Right renal cortex interstitium (tissue), 3 donors: ENCODE measurements at places on chromosomes 5 and 9.

DNA sequence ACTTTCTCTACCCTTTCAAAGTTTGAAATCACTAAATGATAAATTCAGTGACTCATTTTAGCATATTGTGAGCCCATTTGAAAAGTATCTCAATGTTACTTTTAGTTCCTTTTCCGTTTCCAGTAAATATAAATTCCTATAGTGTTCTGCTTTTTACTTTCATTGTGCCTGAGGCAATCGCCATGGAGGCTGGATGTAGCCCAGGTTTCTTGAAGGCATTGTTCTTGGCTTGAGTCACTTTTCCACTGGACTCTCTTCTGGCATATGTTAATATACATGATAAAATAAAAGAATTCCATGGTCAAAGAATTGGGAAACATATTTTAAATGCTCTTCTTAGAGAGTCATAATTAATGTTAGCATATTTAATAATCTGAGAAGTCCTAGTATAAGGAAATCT, 327.0 kb downstream of the IZUMO3 start:
- DNase-seq = no peak

DNA sequence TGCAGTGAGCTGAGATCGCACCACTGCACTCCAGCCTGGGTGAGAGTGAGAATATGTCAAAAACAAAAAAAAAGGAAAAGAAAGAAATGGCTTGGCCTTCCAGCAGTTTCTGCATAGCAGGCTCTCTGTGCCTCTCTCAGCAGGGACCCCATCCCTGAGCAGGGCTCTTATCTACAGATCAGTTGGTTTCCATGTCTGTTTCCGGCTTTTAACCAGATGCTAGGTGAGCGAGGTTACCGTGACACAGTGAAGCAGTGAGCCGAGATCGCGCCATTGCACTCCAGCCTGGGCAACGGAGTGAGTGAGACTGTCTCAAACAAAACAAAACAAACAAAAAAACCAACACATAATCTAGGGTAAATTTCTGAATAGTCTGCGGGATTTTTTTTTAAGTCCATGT, 51.4 kb downstream of the COL5A1 start:
- DNase-seq = no peak

DNA sequence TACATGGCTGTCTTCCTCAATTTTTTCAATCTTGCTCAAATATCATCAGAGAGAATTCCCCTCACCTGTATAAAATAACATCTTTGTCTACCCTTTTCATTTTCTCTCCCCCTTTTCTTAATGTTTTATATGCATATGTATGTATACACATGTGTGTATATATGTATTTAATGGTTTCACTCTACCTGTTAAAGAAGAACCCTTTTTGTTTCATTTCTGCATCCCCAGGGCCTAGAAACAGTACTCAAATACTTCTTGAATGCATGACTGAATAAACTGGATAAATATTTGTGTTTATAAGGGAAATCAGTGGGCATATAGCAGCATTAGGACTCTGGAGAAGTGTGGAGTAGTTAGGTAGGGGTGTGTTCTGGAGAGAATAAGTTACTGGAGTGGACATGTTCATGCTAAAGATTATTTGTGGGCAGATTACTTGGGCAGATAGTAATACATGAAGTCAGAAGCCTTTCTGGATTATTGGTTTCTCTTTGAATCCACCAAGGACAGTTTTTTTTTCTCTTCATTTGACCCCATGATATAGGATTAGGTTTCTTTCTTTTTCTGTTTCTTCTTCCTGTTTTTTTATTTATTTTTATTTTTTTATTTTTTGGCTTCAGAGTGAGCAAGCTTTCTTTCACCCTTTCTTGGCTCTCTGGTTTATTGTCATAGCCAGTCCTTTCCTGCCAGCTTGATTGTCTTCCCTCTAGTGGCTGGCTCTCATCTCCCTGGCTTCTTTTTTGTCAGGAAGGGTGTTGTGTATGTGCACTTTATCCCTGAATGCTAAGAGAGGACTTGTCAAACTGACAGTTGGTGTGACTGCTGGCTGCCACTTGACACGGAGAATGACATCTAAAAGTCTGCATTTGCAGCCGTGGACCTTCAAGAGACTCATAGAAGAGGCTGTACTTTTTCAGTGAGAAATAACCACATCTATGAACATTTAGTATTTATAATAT, 89.3 kb downstream of the ZCCHC7 start:
- no peak for DNase-seq

DNA sequence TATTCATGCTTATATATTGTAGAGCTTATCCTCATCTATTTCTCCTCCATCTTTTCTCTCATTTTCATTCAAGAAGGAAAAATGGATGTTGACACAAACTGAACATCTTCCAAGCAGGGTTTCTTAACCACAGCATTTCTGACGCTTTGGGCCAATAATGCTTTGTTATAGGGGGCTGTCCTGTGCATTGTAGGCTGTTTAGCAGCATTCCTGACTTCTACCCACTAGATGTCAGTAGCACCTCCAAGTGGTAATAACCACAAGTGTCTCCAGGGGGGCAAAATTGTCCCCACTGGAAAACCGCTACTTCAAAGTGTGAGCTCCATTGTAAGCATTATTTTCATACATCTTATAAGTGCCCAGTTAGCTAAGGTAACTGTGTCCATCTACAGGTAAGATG, 2.6 kb upstream of the TXNDC8 start:
- DNase-seq = no peak

DNA sequence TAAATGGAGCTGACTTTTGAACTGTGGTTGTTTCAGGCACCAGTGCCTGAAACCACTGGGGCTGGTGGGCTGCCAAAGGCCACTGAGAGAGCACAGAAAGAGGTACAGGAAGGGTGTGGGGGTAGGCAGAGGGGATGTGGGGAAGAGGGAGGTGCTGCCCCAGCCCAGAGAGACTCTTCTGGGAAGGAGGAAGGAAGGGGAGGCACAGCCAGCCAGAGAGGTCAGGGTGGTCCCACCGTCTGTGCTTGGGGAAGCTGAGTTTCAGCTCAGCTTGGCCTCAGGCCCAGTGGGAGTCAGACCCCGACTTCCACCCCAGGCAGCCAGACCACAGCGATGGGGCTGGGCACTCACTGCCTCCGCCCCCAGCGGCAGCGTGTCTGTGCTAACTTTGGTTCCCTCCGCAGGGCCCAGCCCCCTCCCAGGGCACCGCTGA, 8.6 kb upstream of the PHYKPL start:
- DNase-seq = no peak

DNA sequence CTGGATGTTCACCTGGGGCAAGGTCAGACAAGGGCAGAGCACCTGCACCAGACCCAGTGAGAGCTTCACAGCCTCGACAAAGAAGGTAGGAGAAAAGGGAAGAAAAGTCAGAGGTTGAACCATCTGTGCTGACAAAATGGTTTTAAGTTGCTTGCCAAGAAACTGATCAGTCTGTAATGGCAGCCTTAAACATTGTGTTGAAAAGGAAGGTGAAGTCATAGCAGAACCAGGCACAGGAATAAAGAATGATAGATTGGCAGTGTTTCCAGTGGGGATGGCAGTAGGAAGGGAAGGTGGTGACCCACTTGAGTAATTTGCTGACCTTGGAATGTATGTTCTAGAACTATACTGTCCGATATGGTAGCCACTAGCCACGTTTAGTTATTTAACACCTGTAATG, 34.2 kb downstream of the HTR4 start:
- DNase-seq = no peak

DNA sequence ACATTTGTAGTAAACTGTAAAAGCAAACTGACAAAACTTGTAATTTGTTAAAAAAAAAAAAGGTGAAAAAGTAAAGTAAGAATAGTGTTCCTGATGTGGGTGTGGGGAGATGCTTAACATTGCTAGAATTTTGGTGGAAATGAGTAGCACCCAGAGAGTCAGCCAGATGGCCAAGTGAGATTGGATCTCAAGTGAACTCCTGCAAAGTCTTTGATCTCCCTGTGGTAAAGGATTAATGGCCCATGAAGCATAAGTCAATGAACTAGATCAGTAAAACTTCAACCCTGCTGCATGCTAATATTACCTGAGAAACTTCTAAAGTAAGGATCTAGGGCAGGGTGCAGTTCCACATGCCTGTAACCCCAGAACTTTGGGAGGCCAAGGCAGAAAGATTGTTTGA, 19.0 kb upstream of the FAM169A start:
- DNase-seq = no peak

- no peak for DNase-seq
Observed at GRCh38 chr5:57862471-57862911, 379.9 kb upstream of the ACTBL2 start.

GRCh38 chr5:80967500-80968181, 7.5 kb downstream of the RASGRF2 start:
- DNase-seq = no peak

DNA sequence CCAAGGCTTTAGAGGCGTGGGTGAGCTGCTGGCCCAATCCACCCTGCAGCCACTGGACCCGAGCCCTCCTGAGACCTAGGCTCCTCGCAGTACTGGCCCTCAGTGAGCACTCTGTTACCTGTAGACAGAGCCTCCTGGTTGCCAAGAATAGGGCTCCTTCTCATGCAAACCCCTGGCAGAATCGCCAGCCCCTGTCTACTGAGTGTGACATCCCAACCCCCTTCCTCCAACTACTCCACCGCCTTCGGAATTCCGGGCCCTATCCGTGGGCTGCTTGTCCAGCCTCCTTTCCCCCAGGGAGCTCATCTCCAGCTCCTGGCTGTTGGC, 23.8 kb upstream of the COL5A1 start:
- no peak for DNase-seq

DNA sequence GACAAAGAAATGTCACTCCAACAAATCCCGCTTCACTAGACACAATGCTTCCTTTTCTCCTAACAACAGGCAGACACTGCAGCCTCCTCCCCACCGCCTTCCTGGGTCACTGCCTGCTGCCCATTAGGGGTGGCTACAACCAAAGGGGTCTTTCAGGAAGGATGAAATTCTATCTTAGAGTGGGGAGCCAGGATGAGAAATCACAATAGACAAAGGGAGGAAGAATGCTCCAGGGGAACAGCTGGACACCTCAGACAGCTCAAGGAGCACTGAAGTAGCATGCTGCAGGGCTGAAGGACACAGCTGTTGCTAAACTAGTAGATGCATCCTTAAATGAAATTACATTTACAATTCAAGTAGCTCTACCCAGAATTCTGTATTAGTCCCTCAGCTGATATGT, 54.2 kb downstream of the PRELID2 start:
- DNase-seq = no peak

- DNase-seq = no peak
Observed at GRCh38 chr9:7284117-7284516, 515.5 kb downstream of the DMAC1 start.

GRCh38 chr5:138641547-138642298, 66.5 kb upstream of the HSPA9 start:
- DNase-seq = no peak

DNA sequence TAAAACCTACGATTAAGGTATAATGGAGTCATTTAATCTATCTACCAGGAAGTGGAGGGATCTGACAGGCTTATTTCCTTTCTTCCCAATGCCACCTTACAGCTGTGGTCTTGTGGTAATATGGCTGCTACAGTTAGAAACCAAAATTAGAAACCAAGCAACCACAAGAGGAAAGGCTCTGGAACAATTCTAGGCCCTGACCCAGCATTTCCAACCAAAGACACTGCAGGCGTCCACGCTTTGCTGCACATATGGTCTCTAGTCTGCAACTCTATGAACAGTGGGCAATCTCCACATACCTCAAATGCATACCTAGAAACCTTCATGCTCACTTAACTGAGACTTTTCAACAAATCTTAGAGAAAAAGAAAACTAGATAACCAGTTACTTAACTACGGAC, 339.1 kb downstream of the NFIB start:
- no peak for DNase-seq
